Fibroblast of villous mesenchyme (primary cell): ENCODE measurements at places on chromosomes 3 and 15. TPM values are rescaled to one million over a fixed set of nuclear protein-coding genes. Genes with fewer than 3 reads are reported as not detected.
A peak's percentile ranks its signal among the peaks of the same experiment; 100 is the strongest.

DNA sequence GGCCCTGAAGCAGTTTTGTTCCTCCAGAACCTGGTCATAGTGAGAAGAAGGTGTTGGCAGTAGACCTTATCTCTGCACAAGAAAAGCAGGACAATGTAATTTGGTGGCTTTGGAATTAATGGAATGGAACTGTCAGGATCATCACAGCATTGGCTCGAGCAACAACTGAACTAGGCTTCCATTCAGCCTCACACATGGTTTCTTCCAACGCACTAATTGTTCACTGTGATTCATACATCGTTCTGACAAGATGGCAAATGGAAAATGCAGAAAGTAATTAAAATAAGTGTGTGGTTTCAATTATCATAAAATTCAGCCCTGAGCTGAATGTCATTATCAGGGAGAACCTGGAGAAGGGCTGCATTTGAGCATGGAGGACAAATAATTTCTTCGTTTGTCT, 80.6 kb downstream of the MFSD1 start:
- DNase-seq: no peak

Gene FAM81A
- total RNA-seq: under 0.01 TPM in 2 replicates

- no peak for DNase-seq
Measured at GRCh38 chr3:51709004-51709420, 2.1 kb downstream of the GRM2 start.

GRCh38 chr3:72109327-72110259, 324.6 kb upstream of the PROK2 start:
- DNase-seq: no peak

Gene CHRNA7
- not detected in 2 replicates for total RNA-seq

GRCh38 chr3:33044676-33045075, 52.3 kb downstream of the GLB1 start:
- no peak for DNase-seq

- DNase-seq: peak; percentile 73
Measured at GRCh38 chr3:150411976-150412375, 3.9 kb downstream of the TSC22D2 start.

GRCh38 chr3:111473550-111473949, 68.4 kb upstream of the CD96 start:
- DNase-seq: no peak

Gene TERC
- 168 and 175 TPM in 2 replicates for total RNA-seq

Gene SPATA12
- not detected in 2 replicates for total RNA-seq

DNA sequence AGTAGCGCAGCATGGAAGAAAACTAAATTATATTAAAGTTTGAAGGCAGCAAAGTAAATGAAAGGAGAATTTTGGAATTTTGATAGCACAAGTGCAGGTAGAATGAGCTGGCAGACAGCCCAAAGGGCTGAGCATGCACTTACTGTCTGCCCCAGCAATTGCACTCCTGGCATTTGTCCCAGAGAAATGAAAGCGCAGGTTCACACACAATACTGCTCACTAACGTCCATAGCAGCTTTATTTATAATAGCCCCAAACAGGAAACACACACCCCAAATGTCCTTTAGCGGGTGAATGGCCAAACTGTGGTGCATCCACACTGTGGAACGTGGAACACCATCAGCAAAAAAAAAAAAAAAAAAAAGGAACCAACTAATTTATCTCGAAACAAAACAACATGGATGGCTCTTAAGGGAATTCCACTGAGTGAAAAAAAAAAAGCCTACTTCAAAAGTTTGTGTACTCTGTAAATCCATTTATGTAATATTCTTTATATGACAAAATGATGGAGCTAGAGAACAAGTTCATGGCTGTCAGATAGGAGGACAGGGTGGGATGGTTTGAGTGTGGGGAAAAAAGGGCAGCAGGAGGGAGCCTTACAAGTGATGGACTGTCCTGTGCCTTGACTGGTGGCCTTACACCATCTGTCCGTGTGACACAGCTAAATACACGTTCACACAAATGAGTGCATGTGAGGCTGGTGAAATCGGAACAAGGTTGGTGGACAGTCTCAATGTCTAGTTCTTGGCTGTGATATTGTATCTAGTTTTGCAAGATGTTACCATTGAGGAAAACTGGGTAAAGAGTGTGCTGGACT, 6.0 kb upstream of the TM2D3 start:
- no peak for DNase-seq

DNA sequence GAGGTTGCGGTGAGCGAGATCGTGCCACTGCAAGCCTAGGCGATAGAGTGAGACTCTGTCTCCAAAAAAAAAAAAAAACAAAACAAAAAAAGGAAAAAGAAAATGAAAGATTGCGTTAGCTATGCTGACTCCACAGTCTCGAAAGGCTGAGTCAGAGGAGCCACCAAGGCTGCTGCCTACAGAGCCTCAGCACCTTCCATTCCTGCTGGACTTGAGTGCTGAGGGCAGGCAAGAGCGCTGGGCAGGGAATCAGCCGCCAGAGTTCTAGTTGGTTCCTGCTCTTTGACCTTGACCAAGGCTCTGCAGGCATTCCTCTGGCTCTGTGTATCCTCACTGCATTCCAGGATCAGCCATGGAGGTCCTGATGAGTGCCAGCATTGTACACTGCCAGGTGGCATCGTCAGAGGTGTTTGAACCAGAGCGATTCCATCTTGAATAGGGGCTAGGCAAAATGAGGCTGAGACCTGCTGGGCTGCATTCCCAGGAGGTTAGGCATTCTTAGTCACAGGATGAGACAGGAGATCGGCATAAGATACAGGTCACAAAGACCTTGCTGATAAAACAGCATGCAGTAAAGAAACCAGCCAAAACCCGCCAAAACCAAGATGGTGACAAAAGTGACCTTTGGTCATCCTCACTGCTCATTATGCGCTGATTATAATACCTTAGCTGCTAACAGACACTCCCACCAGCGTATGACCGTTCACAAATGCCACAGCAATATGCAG, 5.9 kb downstream of the MESP2 start:
- DNase-seq: peak; percentile 63

DNA sequence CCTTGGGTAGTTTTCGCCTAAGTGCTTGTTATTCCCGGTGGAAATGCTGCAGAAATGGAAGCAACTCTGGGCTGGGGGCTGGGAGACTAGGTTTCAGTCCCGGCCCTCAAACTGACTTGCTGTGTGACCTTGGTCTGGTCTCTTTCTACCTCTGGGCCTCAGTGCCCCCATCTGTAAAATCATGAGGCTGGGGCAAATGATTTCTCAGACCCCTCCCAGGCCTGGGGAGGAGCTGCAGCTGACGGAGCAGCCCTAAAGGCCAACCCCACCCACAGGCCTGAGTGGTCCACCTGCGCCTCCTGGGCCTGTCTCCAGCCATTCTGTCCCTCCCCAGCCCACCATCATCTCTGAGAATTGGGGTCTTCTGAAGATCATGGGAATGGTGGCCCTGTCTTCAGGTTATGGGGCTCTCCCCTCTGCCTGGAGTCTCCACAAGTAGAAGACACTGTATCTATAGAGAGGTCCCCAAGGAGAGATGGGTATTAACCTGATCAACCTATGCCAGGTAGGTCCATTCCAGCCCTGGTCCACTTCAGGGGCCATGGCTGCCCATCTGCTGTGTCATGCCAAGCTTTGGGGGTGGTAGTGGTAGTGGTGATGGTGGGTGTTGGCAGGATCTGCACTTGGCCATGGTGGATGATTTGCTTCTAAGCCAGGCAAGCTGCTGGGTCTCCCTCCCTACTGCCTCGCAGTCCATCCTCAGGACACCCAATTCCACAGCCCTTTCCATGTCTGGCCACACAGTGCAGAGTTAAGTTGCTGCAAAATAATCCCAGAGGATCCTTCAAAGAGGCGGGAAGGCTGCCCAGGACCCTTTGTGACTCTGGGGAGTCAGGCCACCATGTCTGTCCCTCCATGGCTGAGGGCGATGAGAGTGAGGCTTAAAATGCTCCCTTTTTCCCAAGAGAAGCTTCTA, 46.0 kb downstream of the ITGA11 start:
- DNase-seq: no peak

Gene MYEF2
- 3.5 and 6.9 TPM in 2 replicates for total RNA-seq

DNA sequence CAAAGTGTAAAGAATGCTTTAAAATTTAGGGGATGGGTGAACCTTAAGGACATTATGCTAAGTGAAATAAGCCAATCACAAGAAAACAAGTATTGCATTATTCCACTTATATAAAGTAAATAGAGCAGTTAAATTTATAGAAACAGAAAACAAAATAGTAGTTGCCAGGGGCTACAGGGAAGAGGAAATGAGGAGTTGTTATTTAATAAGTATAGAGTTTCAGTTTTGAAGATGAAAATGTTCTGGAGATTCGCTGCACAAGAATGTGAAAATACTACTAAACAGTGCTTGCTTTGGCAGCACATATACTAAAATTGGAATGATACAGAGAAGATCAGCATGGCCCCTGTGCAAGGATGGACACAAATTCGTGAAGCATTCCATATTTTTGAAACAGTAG, 32.0 kb downstream of the DNAH12 start:
- peak; percentile 18 for DNase-seq

GRCh38 chr3:23333633-23334032, 130.5 kb downstream of the UBE2E2 start:
- DNase-seq: no peak

Gene GOLGA6A
- not detected in 2 replicates for total RNA-seq

Gene IGSF10
- total RNA-seq: 0.97 and 2.2 TPM in 2 replicates

Gene PLS1
- 1.6 and 3.0 TPM in 2 replicates for total RNA-seq

- DNase-seq: no peak
Measured at GRCh38 chr3:74546426-74546825, 68.0 kb downstream of the CNTN3 start.

- no peak for DNase-seq
Measured at GRCh38 chr3:20218215-20218614, 32.2 kb upstream of the SGO1 start.

DNA sequence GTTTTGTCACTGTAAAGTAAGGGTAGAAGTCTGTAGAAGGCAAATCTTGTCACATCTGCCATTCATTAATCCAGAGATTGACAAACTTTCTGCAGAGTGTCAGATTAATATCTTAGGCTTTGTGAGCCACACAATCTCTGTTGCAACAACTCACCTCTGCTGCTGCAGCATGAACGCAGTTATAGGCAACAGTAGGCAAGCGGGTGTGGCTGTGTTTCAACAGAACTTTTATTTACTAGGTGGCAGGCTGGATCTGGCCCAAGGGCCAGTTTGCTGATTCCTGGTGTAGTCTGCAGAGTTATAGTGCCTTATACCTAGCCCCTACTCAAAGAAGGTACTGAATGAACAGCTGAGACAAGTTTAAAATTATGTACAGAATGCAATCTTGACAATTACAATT, 396.7 kb downstream of the FOXP1 start:
- no peak for DNase-seq

GRCh38 chr3:34842706-34843480, 796.4 kb upstream of the ARPP21 start:
- no peak for DNase-seq

GRCh38 chr3:141444586-141445285, 42.1 kb upstream of the RASA2 start:
- peak; percentile 72 for DNase-seq

DNA sequence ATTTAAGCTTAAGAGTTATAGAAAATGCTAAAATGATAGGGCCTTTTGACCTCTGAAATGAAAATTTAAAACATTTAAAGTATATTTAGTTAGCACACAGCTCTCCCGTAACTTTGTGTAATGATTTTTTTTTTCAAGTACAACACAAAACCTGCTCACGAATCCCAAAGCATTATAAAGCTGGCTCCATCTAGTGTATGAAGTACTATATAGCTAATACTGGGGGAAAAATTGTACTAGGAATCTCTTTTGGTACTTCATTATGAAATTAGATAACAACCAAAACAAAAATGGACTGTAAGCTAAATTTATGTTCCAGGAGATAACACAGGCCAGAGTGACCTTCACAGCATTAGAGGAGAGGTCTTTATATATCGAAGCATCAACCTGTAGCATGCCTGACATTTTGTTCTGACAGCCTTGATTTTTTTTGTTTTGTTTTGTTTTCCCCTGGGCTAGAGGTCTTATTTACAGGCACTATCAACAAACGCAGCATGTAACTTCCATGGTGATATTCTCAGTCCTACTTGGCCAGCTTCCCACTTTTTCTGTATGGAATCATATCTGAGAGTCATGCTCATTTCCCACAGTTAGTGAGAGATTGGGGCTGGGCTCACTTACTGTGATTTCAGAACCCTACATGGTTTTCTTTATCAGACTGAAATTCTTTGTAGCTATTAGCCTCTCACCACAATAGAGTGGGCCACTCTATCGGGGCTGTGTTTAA, 116.3 kb downstream of the MITF start:
- DNase-seq: peak; percentile 66

- DNase-seq: peak; percentile 33
Measured at GRCh38 chr3:67661089-67661488, 6.7 kb upstream of the SUCLG2 start.

Gene SH3GL3
- under 0.01 TPM in 1 of 2 replicates, not detected in the other for total RNA-seq

Gene SLC28A2
- total RNA-seq: not detected in 2 replicates

DNA sequence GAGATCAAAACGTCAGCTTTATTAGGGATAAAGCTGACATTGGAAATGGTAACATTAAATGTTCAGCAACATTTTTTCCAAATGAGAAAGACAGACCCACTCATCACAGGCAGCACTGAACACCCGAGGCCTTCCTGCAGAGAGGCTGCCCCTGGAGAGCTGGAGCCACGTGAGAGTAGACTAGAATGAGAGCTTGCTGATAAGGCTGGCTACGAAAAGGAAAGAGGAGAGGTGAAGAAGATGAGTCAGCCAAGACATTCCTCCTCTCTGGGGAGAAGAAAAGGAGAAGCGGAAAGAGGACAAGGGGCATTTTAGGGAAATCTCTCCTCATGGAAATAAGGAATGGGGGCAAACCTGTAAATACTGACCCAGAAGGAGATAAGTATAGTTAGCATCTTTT, 7.3 kb downstream of the CYP19A1 start:
- peak; percentile 22 for DNase-seq

DNA sequence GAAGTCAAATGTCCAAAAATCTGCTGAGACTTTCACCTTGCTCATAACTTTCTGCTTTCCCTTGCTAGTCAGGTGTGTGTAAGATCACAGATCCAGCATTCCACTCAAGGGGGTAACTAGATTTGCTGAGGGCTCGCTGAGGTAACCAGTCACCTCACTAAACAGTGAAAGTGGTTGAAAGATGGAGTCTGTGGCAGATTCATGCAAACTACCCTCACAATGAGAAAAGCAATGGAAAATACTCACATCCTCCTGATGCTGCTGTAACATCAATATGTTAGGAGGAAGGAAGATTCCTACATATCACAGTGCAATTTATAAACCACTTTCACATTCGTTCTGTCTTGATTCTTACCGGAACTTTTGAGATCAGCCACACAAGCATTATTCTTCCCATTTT, 174.3 kb upstream of the BCL6 start:
- DNase-seq: no peak

Gene ARPP19
- total RNA-seq: 92.1 and 133 TPM in 2 replicates

Gene THAP10
- 1.9 and 2.6 TPM in 2 replicates for total RNA-seq

DNA sequence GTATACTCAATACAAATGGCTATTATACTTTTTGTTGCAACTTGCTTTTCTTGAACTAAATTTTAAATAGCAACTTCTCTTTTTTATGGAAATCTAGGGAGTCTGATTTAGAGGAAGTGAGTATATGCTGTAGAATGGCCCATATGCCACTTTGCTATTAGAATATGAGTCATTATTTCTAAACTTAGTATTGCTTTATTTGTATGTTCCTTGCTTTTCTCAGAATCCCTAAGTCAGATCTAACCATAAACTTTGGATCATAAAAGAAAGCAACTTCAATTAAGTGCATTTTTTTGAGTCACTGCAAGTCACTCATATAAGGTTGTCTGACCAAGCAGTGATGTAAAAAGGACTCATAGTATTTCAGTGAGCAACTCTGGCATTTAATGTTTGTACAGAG, 17.5 kb upstream of the SPTSSB start:
- no peak for DNase-seq

Gene TMEM44
- total RNA-seq: 11.7 and 23.2 TPM in 2 replicates

- DNase-seq: no peak
Measured at GRCh38 chr3:76669322-76669721, 370.6 kb upstream of the ROBO2 start.
